ENCODE measurements at places on chromosomes 7 and 10. TPM values are rescaled to one million over a fixed set of nuclear protein-coding genes. Genes with fewer than 3 reads are reported as not detected.

Gene CNPY1
- total RNA-seq: not detected

Gene OPTN
- 166 TPM for total RNA-seq

Gene PCDH15
- not detected for total RNA-seq

Gene SEC31B
- total RNA-seq: 267 TPM

Gene POU6F2
- total RNA-seq: 0.12 TPM

Gene COBL
- total RNA-seq: not detected
